ENCODE measurements at places on chromosomes 7 and 10. TPM values are rescaled to one million over a fixed set of nuclear protein-coding genes. Genes with fewer than 3 reads are reported as not detected.

DNA sequence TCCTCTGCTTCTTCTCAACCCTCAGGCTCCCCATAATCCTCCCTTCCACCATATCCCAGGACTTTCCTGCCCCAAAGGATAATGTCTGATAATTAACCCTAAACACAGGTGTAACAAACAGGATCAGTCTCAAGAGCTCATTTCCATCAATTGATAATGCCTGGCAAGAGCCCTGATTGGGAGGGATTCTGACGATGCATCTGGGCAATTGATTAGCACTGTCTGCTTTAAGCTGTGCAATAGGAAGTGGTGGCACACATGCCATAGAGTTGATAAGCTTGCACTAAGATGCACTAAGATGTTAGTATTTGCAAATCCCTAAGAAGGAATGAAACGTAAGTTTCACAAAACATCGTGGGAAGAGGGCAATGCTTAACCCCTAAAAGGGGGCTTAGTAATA, 27.4 kb upstream of the EGR2 start:
- peaks cover 20% of the 10 kb centered on the region for H3K4me1 ChIP-seq
- peaks cover 13% of the 10 kb centered on the region for H3K27me3 ChIP-seq
- no peak overlapping the region for H3K27ac ChIP-seq
- peak; percentile 30 for DNase-seq

DNA sequence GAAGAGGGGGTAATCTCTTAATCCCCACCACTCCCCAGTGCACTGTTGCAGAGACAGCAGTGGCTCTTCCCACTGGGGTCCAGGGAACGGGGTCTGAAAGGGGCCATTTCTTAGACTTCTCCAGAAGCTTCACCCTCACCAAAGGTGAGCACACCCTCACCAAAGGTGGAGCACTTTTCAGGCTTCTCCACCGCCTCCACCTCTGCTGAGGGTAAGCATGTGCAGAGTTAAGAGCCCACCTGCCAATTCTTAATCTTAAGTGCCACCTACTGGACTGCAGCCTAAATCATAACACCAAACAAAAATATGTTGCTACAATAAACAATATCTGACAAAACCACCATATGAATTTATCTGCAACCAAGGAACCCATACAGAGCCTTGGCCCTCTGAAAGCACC, 27.0 kb downstream of the SNX13 start:
- DNase-seq: no peak
- no peak overlapping the region for H3K27ac ChIP-seq
- H3K4me1 ChIP-seq: peaks cover 27% of the 10 kb centered on the region
- no peaks in the 10 kb centered on the region for H3K27me3 ChIP-seq
- peaks cover 29% of the 10 kb centered on the region for H3K36me3 ChIP-seq

GRCh38 chr10:21985541-21985940, 18.0 kb downstream of the DNAJC1 start:
- no peak for DNase-seq
- H3K36me3 ChIP-seq: peaks cover 3% of the 10 kb centered on the region
- H3K4me3 ChIP-seq: no peak overlapping the region
- H3K4me1 ChIP-seq: peaks cover 2% of the 10 kb centered on the region

DNA sequence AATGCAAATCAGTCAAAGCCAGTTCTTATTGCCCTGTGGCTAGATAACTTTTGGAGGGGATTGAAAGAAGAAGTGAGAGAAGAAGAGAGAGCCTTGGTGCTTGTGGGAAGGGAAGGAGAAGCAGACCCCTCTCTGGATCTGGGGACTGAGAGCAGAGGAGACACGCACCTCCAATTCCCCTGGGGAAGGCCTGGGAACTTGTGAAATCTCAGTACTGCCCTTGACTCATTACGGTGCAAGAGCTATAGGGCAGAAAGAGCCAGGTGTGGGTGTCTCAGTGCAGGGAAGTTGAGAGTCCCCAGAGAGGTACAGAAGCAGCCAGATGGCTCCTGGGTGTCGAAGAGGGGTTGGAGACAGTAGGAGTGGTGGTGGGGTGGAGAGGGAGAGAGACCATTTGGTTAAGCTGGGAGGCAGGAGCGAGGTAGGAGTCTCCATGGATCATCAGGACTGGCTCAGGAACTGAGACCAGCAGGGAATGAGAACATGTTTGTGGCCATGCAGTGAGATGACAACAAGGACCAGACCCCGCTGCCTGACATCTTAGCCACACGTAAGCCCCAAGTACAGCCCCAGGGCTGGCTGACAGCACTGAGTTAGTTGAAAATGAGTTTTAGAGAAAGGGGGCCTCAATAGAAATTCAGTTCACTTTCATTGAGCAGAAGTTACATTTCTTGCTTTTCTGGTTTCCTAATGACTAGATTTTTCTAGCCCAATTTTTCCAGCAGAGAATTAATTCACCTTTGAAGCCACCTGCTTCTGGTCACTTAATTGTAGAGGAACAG, 238.2 kb downstream of the BUB3 start:
- H3K4me1 ChIP-seq: no peaks in the 10 kb centered on the region
- H3K4me3 ChIP-seq: no peak overlapping the region
- no peak overlapping the region for H3K27ac ChIP-seq
- peaks cover 2% of the 10 kb centered on the region for H3K36me3 ChIP-seq
- DNase-seq: no peak
- H3K27me3 ChIP-seq: no peaks in the 10 kb centered on the region

DNA sequence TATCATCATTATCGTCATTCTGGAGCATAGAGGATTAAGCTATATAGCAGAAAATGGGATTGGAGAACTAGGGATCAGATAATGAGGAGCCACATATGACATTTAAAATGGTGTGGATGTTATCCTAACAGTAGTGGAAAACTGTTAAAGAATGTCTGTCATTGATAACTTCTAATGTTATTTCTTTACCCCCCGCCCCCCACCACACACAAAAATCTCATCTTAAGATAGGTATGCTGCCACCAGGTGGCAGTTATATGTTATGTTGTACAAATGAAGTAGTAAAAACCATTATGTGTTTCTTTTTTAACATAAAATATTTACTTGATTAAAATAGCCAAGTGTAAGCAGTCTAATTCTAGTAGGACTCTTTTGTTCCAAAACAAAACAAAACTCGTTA, 13.0 kb downstream of the AKAP9 start:
- H3K4me3 ChIP-seq: no peak overlapping the region
- peaks cover 6% of the 10 kb centered on the region for H3K36me3 ChIP-seq
- DNase-seq: no peak
- no peaks in the 10 kb centered on the region for H3K27me3 ChIP-seq
- no peak overlapping the region for H3K27ac ChIP-seq

- no peak overlapping the region for H3K4me3 ChIP-seq
- H3K27me3 ChIP-seq: peaks cover 35% of the 10 kb centered on the region
- no peak overlapping the region for H3K27ac ChIP-seq
- DNase-seq: no peak
- no peaks in the 10 kb centered on the region for H3K4me1 ChIP-seq
- no peaks in the 10 kb centered on the region for H3K36me3 ChIP-seq
These were observed 121.3 kb downstream of the RAMP3 start for GRCh38 chr7:45278763-45279398.

DNA sequence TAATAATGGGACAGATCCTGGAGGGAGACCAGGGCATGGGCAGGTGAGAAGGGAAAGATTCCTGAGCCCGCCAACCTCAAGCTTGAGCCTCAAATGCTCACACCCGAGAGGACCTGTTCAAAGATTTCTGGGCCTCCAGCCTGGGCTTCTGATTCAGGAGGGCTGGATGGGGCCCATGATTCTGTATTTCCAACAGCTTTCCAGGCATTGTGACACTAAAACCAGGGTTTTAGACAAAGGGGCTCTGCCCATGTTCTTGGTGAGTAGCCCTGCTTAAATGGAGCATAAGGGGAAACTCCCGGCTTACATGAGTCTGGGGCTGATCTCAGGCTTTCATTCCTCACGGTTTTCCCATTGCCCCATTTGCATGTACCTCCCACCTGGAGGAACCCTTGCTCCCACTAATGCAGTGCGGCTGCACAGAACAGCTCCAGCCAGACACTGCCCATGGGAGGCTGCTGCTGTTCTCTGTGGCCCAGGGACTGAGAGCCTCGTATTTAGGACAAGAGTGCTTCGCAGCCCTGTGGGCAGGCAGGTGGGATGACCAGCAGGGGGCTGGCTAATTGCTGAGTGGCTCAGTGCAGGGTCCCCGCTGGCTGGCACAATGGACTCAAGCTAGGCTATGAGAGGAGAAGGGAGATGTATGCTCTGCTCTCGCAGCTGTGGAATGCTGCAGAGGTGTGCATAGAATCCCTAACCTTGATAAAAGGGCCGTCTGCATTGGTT, 135.3 kb upstream of the COBL start:
- no peak overlapping the region for H3K4me3 ChIP-seq
- H3K4me1 ChIP-seq: no peaks in the 10 kb centered on the region
- DNase-seq: no peak
- H3K36me3 ChIP-seq: no peaks in the 10 kb centered on the region
- peaks cover 3% of the 10 kb centered on the region for H3K27me3 ChIP-seq

- no peak for DNase-seq
- H3K4me1 ChIP-seq: no peaks in the 10 kb centered on the region
- peaks cover 2% of the 10 kb centered on the region for H3K27me3 ChIP-seq
- no peaks in the 10 kb centered on the region for H3K36me3 ChIP-seq
These were observed 7.6 kb downstream of the CALCR start for GRCh38 chr7:93566876-93567275.

GRCh38 chr7:66359656-66360211, 154.6 kb downstream of the TPST1 start:
- H3K4me3 ChIP-seq: no peak overlapping the region
- H3K27me3 ChIP-seq: no peaks in the 10 kb centered on the region
- DNase-seq: no peak
- no peaks in the 10 kb centered on the region for H3K4me1 ChIP-seq

DNA sequence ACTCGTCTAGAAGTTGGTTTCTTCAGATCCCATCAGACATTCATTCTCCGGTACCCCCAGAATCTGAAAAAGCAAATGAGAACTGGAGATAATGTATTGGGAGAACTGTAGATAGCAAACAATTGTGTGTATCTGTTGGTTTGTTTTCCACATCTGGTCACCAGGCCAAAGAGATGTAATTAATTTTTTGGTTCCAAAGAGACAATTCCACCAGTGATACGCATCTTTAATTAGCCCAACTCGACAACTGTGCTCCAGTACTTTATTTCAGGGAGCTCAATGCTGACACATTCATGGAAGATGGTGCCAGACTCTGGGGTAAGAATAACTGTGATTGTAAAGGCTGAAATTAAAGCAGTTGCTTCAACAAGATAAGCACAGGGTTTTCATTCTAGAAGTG, 74.5 kb downstream of the NPTX2 start:
- no peaks in the 10 kb centered on the region for H3K4me1 ChIP-seq
- no peak overlapping the region for H3K27ac ChIP-seq
- no peaks in the 10 kb centered on the region for H3K27me3 ChIP-seq

DNA sequence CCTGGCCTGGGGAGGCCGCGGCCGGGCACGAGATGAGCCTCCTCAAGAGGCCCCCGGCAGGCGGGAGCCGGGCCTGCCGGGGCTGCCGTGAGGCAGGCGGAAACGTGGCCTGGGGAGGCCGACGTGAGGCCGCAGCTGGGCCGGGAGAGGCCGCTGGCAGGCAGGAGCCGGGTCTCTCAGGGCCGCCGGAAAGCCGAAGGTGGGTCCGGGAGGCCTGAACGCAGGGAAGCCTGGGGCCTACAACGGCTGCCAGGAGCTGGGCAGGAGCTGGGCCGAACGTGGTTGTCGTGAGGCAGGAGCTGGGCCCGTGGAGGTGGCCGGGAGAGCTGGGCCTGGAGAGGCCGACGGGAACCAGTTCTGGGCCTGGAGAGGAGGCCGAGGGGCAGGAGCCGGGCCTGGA, 171.9 kb downstream of the TPST1 start:
- peaks cover 21% of the 10 kb centered on the region for H3K36me3 ChIP-seq
- no peaks in the 10 kb centered on the region for H3K27me3 ChIP-seq
- no peaks in the 10 kb centered on the region for H3K4me1 ChIP-seq
- H3K4me3 ChIP-seq: no peak overlapping the region
- DNase-seq: no peak
- H3K27ac ChIP-seq: no peak overlapping the region

DNA sequence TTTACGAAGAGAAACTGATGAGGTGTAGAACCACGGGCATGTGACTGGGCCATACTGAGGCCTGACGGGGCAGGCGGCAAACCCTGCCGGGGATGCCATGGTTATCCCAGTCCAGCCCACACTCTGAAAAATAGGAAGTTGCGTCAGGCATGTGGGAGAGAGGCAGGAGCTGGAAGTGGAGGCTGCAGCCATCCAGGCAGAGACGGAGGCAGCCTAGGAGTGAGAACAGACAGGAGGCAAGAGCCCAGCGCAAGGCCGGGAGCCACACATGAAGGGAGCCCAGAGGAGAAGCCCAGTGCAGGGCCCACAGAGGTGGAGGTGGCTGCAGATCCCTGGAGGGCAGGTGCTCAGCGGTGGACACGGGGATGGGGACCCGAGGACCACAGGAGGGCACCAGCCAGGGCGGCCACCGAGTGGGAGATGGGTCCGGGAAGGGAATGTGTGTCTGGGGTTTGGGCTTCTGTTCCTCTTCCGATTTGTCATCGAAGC, 175.2 kb upstream of the PPP2R2D start:
- H3K4me1 ChIP-seq: no peaks in the 10 kb centered on the region
- DNase-seq: no peak
- no peaks in the 10 kb centered on the region for H3K36me3 ChIP-seq

GRCh38 chr10:99977916-99978315, 31.8 kb downstream of the DNMBP start:
- no peak overlapping the region for H3K27ac ChIP-seq
- H3K4me1 ChIP-seq: no peaks in the 10 kb centered on the region
- H3K36me3 ChIP-seq: no peaks in the 10 kb centered on the region
- no peak overlapping the region for H3K4me3 ChIP-seq

DNA sequence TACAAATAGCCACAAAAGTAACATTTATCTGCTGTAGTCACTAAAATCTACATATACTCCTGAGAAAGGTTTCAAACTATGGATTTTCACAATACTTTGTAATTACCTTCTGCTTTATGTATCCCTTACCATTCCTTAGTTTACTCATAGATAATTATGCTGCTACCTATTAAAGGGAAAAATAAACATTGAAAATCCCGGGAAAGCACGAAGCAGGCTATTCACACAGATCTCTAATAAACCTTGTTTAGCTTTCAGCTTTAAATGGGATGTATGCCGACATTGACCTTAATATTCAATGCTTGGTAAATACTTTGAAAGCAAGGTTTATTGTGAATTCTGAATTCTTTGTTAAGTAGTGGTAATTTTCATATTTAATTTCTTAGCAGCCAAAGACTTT, 58.5 kb upstream of the SMIM30 start:
- no peak for DNase-seq
- H3K4me3 ChIP-seq: no peak overlapping the region
- no peaks in the 10 kb centered on the region for H3K4me1 ChIP-seq
- H3K27me3 ChIP-seq: peaks cover 2% of the 10 kb centered on the region

- H3K4me1 ChIP-seq: peaks cover 18% of the 10 kb centered on the region
- no peaks in the 10 kb centered on the region for H3K36me3 ChIP-seq
- peak overlapping the region; percentile 22 for H3K4me3 ChIP-seq
- DNase-seq: no peak
- H3K27ac ChIP-seq: no peak overlapping the region
These were observed 671 bp upstream of the CHST3 start for GRCh38 chr10:71963351-71964097.

Gene RTKN2
- 4.8 TPM for total RNA-seq

Gene ADIRF
- not detected for total RNA-seq

Gene GBF1
- total RNA-seq: 33.1 TPM

Gene ZNF365
- total RNA-seq: 0.09 TPM

Gene CCNJ
- total RNA-seq: 4.4 TPM
